ENCODE measurements at places on chromosomes 16 and 17. TPM values are rescaled to one million over a fixed set of nuclear protein-coding genes. Genes with fewer than 3 reads are reported as not detected.

Gene ZNF287
- total RNA-seq, result 5.1 TPM

Gene NXPH3
- 34.8 TPM for total RNA-seq

Gene OR1A1
- total RNA-seq, result not detected

Gene TPPP3
- total RNA-seq, result 39.3 TPM

Gene MYH4
- not detected for total RNA-seq

DNA sequence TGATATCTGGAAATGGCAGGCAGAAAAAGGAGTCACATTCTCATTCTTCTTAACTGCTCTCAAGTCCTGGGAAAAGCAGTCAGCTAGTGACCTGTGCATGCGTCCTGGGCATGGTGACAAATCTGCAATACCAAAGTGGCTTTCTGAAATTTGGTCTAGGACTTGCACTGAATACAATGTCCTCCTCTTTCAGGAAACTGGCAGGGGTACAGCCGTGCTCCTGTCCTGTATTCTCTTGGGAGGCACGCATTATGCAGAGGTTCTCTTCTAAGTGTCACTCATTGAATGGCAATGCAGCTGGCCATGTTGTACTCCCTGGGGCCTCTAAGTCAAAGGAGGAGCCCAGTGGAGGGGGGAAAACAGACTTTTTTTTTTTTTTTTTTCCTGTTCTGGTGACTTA, 10.6 kb downstream of the PHF12 start:
- no peak for DNase-seq

DNA sequence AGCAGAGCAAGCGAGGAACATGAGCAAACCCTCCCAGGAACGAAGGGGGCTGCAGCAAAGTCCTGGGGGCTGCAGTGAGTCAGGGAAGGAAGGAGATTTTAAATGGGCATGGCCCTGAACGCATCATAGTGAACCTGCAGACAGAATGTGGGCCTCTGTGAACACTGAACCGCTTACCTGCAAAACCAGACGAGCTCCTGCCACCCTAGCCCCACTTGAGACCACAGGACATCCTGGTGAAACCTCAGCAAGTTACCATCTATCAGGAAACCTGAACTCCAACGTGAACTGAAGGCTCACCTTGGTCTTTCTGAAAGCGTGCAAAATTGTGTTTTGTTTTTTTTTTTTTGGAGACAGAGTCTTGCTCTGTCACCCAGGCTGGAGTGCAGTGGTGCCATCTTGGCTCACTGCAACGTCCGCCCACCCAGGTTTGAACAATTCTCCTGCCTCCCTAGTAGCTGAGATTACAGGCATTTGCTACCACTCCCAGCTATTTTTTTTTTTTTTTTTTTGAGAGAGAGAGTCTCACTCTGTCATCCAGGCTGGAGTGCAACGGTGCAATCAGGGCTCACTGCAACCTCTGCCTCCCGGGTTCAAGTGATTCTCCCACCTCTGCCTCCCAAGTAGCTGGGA, 30.8 kb downstream of the FANCA start:
- no peak for DNase-seq

- DNase-seq, result no peak
Observed at GRCh38 chr16:70482624-70483023, 28.2 kb downstream of the FCSK start.

DNA sequence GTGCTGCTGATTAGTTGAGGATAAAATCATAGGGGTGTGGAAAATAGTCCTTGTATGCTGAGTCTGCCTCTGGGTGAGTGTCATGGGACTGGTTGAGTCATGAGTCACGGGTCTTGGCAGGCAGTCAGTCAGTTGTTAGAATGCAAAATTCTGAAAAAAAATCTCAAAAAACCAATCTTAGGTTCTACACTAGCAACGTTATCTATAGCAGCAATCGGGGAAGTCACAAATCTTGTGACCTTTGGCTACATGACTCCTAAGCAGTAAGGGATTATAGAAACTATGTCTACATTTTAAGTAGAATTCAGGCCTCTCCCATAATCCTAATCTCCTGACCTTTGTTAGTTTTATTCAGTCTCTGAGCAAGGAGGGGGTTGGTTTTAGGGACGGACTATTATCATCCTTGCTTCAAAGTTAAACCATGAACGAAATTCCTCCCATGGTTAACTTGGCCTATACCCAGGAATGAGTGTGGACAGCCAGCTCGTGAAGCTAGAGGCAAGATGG, 18.0 kb upstream of the PMFBP1 start:
- no peak for DNase-seq

GRCh38 chr16:30526137-30526822, at the start of gene ZNF768:
Gene ZNF768 (minus strand): TSS chr16:30526566. CDS start chr16:30526413, 153 bp downstream.
- peak; percentile 86 for DNase-seq

GRCh38 chr16:1563786-1564185, 30.3 kb downstream of the TMEM204 start:
- DNase-seq, result no peak

DNA sequence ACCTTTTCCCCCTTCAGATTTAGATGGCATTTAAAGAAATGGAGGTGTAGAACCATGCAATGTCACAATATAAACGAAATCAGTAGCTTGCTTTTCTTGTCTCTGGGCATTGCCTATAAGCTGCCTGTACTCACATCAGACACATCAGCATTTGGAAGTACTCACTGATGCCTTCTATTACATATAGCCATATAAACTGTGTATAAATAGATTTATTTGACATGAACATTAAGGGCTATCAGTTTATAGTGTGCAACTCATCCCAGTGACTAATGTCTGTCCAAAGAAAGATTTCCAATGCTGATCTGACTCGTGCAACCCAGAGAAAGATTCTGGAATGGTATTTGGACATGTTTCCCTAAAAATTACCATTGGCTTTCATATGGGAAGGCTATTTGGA, 417.9 kb upstream of the MAF start:
- no peak for DNase-seq

- DNase-seq, result no peak
Observed at GRCh38 chr16:55052741-55053415, 122.2 kb downstream of the IRX5 start.

- DNase-seq, result no peak
Observed at GRCh38 chr17:38556239-38556638, 49.5 kb downstream of the SRCIN1 start.

Measured in posterior vena cava (tissue), 2 donors.